ENCODE measurements at places on chromosomes 2 and 18.

- DNase-seq, result no peak
These were observed 34.8 kb downstream of the TOGARAM2 start for GRCh38 chr2:29015701-29016470.

- no peak for DNase-seq
These were observed 19.1 kb downstream of the RAMP1 start for GRCh38 chr2:237878321-237879057.

- no peak for DNase-seq
These were observed 102.6 kb downstream of the PTPN4 start for GRCh38 chr2:119862127-119862889.

DNA sequence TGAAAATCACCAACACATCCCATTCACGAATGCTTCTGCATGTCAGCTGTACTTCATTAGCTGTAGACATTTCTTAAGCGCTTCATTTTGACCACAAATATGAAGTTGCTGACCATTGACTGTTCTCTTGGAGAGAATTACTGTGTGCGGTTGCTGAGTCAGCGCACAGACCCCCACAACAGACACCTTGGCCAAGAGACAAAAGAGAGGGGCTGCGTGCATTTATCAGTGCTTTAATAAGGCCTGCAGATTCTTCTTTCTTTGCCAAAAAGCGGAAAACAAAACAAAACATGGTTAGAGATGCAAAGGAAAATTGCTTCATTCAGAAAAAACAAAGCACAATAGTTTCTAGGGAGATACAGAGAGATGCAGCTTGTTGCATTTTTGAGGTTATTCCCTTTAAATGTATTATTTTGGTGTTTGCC is 174.7 kb downstream of the ACKR3 start:
- DNase-seq, result no peak

- no peak for DNase-seq
These were observed 18.4 kb downstream of the NCOA1 start for GRCh38 chr2:24509425-24509824.

GRCh38 chr18:22417496-22418188 is at the start of gene CTAGE1:
Gene CTAGE1, minus strand, starts transcription at chr18:22417915. Its CDS starts 104 bp downstream, at chr18:22417811.
- DNase-seq, result no peak

DNA sequence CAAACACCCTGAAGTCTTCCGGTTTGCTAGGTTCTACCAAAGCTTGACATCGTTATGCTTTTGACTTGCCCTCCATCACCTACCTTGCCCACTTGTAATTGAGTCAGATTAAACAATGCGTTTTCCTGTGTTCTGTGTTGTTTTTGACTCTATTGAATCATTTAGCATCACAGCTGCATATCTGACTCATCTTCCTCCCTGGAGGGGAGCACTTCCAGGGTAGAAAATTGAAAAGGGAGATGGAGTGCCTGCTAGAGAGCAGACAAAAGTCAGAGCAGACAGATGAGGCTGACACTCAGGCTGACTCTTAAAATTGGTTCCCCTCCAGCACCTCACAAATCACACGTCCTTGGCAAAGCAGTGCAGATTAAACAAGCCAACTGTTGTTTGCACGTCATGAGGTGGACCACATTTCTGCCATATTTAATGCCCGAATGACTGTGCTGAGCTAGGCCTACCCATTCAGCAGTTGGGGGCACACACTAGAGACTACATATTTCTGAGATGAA is 2.2 kb downstream of the MPP4 start:
- DNase-seq, result no peak

DNA sequence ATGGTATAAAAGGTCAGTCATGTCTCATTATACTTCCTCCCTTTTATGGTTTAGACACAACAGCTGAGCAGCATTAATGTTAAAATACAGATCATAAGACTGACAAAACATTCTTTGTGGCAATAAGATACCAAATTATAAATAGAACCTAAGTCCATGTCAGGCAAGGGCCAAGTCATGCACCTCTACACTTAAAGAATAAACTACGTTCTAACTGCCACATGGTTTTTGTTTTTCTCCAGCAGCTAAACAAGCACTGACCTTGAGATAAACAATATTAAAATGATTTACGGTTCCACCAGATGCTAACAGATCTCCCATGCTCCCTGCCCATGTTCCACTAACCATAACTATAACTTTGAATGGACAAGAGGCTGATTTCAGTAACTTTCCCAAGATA is 368.6 kb upstream of the TFPI start:
- no peak for DNase-seq

DNA sequence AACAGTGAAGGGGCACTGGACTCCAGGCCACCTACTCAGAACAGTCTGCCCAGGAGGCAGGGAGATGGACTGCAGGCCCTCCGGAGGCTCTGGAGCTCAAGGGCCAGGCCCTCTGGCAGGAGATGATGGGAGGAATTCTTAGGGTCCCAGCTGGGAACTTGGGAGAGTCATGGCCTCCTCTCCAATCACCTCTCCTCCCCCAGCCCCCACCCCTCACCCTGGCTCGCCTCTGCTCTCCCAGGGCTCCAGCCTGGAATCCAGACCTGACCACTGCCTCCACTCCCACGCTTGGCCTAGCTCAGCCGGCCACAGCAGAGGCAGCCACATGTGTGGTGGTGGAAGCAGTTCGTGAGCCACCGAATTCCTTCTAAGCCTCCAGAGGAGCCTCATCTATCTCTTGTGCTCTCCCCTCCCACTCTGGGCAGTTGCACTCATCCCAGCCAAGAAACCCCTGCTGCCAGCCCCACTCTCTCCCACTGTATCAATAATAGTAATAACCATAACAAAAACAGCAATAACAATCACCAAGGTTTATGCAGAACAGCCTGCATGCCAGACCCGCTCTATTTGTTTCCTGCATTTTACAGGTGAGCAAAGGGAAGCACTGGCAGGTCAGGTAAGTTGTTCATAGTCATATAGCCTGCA is 67.4 kb downstream of the TNS1 start:
- DNase-seq, result no peak

Measured in stimulated activated CD4-positive, alpha-beta T cell treated with anti-CD3 and anti-CD28 coated beads, Interleukin-12 subunit alpha, Interleukin-12 subunit beta, amount 100 ng/mL, for 24 hours (primary cell).